ENCODE measurements at places on chromosomes 3 and 15.

DNA sequence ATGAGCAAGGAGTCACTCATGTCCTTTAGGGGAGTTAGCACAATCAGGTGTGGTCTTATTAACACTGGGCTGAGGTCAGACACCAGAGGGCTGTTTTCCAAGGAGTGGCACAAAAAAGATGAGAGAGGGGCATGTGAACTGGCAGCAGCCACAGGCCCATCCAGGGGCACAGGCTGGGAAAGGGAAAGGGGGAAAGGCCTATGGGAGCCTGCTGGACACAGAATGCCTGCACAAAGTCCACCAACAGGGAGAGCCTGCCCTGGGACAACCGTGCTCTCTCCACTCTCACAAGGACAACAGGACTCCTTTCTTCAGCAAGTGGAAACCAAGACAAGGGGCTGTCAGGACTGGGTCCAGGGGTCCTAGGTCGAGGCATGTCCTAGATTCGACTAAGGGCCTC lies 109.6 kb downstream of the ADCY5 start:
- DNase-seq, result no peak

GRCh38 chr15:64917211-64917610 lies 5.5 kb downstream of the ANKDD1A start:
- DNase-seq, result no peak

GRCh38 chr3:135694142-135694541 lies 271.4 kb upstream of the PPP2R3A start:
- no peak for DNase-seq

DNA sequence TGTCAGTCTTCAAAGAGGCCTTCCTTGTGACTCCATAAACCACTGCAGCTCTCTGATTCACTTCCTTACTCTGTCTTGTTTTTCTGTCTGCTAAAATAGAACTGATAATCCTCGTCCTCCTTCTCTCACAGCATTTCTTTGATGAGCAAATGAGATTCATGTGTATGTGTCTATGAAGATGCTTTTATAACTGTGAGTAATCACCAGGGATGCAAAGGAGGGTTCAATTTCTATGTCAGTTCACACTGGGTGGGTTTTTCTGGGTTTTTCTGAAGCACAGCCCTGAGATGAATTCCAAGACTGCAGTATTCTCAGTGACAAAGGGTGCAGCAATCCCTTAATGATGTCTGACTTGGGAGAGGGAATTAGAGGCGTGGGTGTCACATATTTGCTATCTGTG lies 746.6 kb upstream of the CFAP20DC start:
- DNase-seq, result no peak

Data from nucleus accumbens (tissue), 56 donors.